NCI-H774 (cell line): ENCODE measurements at places on chromosomes 12 and 14.

GRCh38 chr12:112617153-112617505 lies 174.4 kb upstream of the RPH3A start:
- DNase-seq = no peak

DNA sequence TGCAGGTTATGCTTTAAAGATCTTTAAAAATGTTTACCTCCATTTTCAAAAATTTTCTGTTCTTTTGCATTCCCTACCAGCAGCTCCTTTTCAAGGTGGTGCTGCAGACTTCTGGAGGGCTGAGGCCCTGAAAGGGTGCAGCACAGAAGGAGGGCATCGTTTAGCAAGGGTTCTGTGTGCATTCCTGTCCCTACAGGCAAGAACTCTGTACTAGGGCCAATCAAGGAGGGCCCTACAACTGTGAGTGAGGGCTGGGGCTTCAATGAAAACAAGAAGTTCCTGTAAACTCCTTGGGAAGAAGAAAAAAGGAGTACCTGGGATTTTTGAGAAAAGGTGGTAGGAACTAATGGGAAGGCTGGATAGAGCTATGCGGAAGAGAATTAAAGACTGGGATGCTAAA lies 50.7 kb upstream of the CSRP2 start:
- no peak for DNase-seq

- no peak for DNase-seq
Measured at GRCh38 chr14:95535226-95536021, 574 bp downstream of the GLRX5 start.

DNA sequence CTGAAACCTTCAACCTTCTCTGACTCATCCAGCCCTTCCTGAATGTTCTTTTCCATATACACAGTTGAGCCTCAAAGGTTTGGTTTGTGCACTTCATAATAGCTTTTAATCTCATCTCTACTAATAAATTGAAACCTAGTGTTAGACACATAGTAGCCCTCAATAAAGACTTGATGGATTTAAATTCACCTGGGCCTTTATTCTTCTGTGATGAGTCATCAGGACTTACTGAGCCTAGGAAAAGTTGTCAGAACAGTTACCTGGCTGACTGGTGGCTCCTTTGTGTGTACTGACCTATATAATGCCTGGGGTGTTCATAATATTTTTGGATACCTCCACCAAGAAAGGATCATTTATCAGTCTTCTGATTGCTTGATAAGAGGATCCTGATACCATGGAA lies 86.4 kb upstream of the NTF3 start:
- no peak for DNase-seq

GRCh38 chr14:90301668-90302090 lies 30.1 kb downstream of the NRDE2 start:
- DNase-seq = no peak

DNA sequence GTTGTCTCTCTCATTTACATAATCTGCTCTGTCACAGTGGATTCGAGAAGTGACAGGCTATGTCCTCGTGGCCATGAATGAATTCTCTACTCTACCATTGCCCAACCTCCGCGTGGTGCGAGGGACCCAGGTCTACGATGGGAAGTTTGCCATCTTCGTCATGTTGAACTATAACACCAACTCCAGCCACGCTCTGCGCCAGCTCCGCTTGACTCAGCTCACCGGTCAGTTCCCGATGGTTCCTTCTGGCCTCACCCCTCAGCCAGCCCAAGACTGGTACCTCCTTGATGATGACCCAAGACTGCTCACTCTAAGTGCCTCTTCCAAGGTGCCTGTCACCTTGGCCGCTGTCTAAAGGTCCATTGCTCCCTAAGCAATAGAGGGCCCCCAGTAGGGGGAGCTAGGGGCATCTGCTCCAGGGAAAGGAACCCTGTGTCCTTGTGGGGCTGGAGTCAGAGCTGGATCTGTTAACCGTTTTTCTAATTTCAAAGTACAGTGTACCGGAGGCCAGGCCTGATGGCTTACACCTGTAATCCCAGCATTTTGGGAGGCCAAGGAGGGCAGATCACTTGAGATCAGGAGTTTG lies 5.1 kb downstream of the ERBB3 start:
- no peak for DNase-seq

- DNase-seq = peak; percentile 28
Measured at GRCh38 chr12:114682785-114683708, 928 bp downstream of the TBX3 start.

DNA sequence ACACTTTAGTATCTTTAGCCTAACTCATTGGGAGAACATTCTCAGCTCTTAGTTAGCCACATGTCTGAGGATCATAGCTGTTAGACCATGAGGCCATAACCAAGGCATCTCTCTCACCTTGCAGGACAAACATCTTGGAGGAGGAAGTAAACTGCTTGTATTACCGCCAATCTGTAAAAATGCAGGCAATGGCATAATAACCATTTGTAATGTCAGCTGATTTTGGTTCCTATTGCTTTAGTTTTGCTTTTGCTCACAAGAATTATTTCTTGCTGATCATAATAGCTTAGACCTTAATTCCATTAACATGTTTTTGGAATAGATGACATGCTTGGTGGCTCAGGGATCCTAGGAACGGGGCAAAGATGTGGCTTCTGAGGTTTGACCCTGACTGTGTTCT lies 16.4 kb upstream of the GSG1 start:
- DNase-seq = no peak

DNA sequence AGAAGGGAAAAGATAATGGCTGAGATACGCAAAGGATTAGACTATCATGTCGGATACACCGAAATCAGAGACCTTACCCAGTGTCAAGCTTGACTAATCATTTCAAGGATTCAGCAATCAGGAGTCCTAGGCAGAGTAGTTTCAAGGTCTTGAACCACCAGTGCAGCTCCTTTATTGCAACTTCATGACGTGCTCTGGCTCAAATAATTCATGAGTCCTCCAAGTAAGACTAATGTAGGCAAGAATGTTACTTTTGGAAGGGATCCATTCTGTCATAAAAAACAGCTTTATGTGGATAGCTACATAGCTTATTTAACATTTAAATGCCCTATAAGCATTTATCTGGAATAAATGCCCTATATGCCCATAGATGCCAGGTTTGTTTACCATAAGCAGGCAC lies 123.2 kb downstream of the LMO3 start:
- no peak for DNase-seq

DNA sequence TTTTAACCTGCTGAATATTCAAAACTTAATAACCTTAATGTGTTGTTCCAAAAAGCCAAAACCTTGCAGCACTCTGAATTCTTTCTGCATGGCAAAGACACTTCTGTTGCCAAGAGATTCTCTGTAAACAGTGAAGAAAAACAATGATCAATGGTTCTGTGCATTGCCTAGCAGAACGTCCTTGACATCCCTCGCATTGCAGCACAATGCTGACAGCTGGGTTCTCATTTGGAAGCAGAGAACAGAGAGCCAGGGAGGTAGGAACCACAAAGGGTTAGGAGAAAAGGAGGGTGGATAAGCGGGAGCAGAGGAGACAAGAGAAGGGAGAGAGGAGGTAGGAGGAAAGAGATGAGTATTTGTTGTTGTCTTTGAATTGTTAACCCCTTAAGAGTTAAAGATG lies 501.1 kb downstream of the NAV3 start:
- DNase-seq = no peak
